Activated CD4-positive, CD25-positive, alpha-beta regulatory T cell treated with anti-CD3 and anti-CD28 coated beads, Interleukin-2, amount 50 U/mL, for 16 hours (primary cell): ENCODE measurements at places on chromosomes 3 and 15.
A peak's percentile ranks its signal among the peaks of the same experiment; 100 is the strongest.

GRCh38 chr15:66293419-66294156 is at the start of gene DIS3L:
Gene DIS3L, plus strand, starts transcription at chr15:66293568. Its CDS starts 29 bp downstream, at chr15:66293597.
- DNase-seq, result peak; percentile 25

GRCh38 chr3:177461765-177462164 is 264.5 kb upstream of the TBL1XR1 start:
- DNase-seq, result no peak

DNA sequence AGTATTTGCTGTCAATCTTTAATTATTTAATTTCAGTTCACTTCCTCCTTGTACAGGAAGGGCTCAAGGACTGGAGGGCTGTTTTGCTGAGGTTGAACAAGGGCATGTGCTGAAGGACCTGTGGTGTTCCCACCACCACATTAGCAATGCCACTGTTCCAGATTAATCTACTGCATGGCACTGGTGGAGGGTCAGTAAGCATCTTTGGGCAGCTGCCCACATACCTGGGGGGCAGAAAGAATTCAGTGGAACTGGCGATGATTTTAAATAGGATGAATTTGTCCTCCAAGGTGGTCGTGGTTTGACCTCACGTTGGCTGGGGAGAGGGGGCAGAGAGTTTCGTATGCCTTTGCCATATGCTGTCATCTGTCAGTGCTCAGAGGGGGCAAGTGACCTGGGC is 244.8 kb downstream of the TLE3 start:
- DNase-seq, result no peak

DNA sequence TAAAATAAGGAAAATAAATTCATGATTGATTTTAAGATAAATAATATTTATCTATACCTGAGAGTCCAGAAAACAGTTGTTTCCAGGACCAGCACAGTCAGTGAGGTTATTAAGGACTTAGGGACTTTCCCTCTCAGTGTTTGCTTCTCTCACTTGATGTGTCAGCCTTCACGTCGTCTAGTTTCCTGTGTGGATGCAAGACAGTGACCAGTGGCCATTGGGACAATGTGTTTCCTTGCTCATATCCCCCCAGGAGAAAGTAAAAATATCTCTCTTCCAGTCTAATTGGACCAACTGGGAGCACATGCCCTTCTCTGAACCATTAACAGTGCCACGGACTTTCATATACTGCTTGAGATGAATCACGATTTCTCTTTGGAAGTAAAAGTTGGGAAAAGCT is 157.8 kb upstream of the CTNNB1 start:
- DNase-seq, result no peak

- DNase-seq, result no peak
Observed at GRCh38 chr15:74955017-74955416, 1.6 kb downstream of the RPP25 start.

DNA sequence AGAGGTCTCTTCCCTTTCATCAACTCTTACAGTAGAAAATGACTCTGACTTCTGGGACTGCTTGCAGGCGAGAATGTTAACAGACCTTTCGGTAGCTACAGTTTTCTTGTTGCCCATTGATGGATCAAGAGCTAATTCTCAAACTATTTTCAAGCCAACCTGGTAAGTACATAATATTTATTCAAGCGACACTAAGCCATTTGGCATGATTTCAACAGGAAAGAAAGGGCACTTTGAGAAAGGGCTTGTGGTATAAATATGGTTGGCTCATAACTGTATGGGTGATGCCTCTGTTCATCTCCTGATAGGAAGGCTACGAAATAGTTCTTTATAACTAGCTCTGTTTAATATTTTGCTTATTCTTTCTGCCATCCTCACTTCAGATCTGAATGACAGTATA is 196.2 kb upstream of the CNTN4 start:
- no peak for DNase-seq

DNA sequence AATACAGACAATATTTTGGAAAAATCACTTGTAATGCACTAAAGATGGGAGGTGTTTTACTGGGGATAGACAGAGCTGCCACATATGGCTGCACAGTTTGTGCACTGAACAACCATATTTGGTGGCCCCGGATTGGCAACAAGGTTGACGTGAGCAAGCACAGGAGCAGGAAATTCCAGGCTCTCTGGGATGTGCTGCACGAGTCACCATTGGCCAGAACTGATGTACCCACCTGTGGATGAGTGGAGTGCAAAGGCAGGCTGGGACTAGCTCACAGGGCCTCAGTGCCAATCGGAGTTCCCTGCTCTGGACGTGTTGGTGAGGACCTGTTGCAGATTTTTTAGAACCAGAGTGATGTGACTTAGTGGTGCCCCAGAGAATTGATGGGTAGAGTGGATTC is 42.0 kb upstream of the SCAANT1 start:
- no peak for DNase-seq

GRCh38 chr15:35932531-35932930 is 386.6 kb upstream of the DPH6 start:
- no peak for DNase-seq

DNA sequence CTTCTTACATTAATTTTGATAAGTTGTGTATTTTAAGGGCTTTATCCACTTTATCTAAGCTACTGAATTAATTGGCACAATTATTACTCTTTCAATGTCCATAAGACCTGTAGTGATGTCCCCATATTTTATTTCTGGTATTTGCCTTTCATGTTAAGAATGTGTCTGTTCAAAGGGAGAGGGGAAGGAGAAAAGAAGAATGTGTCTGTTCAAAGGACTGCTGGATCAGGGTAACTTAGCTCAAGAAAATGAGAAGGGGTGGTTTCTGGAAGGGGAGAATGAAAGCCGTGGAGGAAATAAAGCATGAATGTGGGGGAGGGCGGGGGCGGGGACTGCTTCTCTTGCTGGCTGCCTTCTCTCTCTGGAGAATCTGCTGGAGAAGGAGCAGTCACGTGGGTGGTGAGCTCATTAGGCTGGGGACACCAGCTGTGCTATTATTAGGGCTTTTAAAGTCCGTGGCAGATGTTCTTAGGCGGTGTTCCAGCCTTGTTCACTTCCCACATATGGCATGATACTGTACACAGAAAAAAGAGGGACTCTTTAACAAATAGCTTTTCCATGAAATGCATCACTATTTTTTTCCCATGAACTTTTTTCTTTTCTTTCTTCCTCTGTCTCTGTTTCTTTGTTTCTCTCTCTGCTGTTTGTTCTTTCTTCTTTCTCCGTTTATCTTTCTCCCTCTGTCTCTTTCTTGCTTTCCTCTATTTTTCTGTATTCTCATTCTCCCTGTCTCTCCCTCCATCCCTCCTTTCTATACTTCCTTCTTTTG is 63.7 kb upstream of the ULK4 start:
- DNase-seq, result no peak

- DNase-seq, result no peak
Observed at GRCh38 chr3:156664831-156665178, 9.6 kb upstream of the TIPARP start.

- peak; percentile 7 for DNase-seq
Observed at GRCh38 chr3:137970914-137971831, 38.8 kb upstream of the CLDN18 start.
